NCI-H1092 (cell line): ENCODE measurements at places on chromosomes 5 and 9.

DNA sequence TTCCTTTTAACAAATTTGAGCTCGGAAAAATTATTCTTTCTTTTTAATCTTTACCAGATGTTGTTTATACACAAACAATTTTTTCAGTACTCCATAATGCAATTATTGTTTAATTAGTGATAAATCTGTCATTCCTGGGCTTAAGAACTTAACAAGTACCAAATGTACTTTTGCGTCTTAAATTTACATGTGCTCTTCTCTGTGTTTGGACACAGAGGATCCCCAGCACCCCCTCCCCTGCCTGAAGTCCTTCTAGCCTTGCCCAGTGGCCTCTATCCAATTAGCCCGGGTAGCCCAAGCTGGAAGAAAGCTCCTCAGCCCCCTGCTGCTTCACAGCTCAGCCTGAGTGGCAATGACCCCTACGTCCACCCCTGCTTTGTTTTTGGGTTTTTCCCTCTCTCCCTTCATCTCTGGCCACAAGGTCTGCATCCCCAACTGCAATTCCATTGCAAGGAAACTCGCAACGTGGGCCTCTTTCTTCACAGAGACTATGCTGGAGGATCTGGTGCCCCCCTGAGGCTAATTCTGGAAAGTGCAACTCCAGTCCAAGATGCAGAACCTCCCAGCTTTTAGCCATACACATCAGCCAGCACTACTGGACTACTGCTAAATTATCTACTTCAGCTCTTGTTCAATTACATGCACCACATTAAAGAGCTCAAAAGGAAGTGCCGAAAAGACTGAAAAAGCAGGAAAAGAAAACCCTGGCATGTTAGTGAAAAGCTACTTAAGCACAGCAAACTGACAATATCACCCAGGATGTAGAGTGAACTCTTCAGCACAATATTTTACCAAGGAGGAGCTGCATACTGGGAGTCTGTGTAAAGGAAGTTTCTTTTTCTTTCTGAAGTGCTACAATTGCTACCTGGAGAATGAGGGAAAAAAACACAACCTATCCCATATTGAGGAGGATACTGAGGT is 186.2 kb downstream of the FANCC start:
- DNase-seq: peak; percentile 61

- DNase-seq: no peak
These were observed 158.4 kb downstream of the NIPBL start for GRCh38 chr5:37034955-37035354.

DNA sequence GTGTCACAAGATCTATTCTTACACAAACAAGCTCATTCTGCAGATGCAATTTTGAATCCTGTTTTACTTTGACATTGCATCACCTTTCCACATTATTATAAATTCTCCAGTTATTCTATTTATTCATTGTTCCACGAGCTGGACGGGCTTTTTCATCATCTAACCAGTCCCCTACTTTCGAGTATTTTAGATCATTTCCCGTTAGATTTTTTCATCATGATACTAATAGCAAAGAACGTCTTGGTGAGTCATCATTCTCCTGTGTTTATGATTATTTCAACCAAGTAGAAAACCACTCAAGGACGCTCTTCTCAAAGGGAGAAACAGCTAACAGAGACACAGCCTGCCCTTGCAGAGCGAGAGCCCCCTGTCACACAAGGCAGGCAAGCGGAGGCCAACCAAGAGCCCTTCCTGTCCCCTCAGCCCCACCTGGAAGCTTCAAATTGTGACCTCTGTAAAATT is 15.1 kb downstream of the BBLN start:
- DNase-seq: no peak

- no peak for DNase-seq
These were observed 999 bp upstream of the HNRNPA0 start for GRCh38 chr5:137754961-137755762.

GRCh38 chr5:91038180-91038808 is 344.8 kb downstream of the ARRDC3 start:
- no peak for DNase-seq

DNA sequence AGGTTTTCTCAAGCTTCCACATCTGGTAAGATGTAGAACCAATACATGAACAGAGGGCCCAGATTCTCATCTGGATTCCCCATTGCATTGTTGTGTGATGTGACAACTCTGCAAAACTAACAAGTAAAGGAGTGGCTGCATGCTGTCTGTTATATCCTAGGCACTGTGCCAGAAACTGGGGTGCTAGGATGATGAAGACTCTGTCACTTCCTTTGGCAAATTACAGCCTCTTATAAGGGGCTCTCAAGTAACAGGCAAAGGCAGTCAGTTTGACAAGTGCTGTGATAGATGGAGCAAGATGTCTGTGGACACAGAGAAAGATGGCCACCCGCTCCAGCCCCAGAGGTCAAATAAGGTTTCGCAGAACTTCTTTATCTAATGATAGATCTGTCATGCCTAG is 115.7 kb downstream of the PAPPA start:
- no peak for DNase-seq

DNA sequence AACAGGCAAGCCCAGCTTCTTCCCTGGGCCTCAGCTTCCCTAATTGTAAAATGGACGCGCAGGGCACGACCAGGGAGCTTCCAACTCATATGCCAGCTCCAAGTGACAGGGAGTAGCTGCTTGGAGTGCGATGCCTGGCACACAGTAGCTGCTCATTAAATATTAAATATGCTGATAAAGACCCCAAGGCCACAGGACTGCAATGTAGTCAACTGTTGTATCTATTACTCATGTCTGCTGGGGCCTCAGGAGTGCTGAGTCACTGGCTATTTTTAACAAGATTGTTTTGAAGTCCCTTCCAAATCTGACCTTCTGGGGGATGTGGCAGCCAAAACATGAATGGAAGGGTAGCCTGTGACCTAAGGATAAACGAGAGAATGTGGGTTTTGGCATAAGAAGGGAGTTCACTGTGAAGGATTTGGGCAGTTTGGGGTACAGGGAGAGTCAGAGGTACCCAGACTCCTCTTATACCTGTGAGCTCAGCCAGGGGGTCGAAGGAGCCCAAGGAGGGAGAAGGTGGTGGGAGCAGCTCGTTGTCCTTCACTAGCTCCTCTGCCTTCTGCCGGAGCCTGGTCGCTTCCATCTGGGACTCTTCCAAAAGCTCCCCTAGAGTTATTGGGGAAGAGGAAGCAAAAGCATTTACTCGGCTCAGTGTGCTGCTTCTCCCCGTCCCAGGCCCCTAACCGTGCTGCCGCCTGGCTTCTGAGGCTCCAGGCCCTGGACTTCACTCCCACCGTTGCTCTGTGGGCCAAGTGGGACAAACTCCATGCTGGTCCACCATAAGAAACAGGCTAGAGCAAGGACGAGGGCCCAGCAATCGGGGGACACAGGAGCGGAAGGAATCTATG is 17.5 kb downstream of the TNIP1 start:
- no peak for DNase-seq

DNA sequence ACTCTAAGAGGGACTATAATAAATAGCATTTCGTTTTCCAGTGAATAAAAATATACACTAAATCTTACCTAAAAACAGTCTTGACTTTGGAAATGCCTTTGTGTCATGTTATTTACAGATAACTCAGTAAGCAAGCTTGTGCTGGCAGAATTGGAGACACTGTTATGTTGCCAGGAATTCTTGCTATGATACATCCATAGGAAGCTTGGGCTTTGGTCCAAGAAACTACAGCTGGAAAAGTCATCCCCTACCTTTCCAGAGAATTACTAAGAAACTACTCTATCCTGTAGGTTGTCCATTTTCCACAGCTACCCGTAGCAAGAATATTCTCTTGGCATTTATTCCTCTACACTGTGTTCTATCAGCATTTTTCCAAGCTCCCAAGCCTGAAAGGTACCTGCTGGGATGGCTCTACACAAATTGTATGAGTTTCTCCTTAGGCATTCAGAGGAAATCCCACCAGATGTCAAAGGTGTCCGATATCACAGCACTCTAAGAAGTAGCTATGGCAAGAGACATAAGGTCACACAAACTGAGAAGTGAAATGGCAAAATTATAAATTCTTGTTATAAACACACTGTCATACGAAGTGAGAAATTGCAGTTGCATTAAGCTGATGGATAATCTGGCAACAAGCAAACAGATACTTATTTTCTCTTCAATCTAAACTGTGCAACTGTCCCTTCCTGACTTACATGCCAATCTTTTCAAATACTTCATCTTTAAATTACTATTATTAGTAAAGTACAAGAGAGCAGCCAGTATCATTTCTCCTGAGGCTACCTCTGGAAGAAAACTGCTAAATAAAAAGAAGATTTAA is 68.5 kb downstream of the MCTP1 start:
- DNase-seq: no peak
